ENCODE measurements at places on chromosomes 16 and 17.

DNA sequence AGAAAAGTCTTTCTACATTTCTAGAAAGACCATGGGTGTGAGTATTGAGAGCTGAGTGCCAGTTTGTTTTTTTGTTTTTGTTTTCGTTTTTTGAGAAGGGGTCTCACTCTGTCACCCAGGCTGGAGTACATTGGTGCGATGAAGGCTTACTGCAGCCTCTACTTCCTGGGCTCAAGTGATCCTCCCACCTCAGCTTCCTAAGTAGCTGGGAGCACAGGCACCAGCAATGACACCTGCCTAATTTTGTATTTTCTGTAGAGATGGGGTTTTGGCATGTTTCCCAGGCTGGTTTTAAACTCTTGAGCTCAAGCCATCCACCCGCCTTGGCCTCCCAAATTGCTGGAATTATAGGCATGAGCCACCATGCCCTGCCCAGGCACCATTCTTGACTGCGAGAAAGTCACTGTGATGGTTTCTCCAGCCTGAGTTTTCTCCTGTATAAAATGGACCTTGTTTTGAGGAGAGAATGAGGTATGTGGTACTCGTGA, 673.8 kb downstream of the MAF start:
- no peak for DNase-seq

DNA sequence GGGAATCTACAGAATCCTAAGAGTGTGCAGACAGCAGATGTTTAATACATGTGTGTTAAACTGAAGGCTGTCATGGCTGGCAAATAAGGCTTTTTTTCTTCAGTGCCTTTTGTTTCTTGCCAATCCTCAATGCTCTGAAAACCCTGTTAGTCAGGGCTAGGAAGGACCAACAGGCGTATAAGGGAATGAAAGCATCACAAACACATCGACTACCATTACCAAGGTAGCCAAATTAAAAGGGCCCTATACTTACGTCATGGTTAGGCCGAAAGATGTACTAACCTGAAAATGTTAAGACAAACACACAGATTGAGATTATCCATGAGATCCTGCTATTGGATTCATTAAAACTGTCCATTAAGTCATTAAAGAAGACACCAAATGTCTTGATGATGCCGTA, 13.1 kb downstream of the SLC16A6 start:
- no peak for DNase-seq

DNA sequence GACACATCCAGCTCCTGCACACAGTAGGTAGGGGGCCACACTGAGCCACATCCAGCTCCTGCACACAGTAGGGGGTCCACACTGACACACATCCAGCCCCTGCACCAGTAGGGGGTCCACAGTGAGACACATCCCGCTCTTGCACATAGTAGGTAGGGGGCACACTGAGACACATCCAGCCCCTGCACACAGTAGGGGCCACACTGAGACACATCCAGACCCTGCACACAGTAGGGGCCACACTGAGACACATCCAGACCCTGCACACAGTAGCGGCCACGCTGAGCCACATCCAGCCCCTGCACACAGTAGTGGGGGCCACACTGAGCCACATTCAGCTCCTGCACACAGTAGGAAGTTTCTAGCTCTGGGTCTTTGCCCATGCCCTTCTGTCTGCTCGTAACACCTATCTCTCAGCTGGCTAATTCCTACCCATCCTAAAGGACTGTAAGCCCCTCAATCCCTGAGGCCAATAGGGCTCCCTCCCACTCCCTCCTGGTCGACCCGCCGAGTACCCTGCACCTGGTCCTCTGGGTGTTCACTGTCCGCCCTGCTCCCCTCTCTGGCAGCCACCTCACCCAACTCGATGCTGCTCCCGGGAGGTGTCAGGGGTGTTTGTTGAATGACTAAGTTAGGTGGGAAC, 9.4 kb upstream of the ATP2A3 start:
- DNase-seq: no peak

DNA sequence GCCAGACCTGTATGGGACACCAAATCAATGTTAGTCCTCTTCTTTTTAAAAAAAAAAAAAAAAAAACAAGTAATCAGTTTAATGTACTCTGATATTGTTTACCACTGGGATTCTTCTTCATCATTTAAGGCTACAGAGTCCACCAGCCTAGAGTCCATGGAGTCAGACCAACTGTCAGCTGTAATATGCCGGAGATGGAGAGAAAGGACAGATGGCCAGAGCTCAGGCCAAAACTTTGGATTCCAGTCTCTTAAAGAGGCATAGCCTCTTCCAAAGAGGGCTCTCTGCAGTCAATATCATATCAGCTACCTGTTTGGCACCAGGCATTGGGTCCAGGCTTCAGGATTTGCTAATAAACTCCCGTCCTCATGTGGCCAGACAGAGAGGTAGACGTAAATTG, 469.6 kb upstream of the HSBP1 start:
- DNase-seq: no peak

- no peak for DNase-seq
These were observed 40.3 kb downstream of the CYB561 start for GRCh38 chr17:63405741-63406261.

DNA sequence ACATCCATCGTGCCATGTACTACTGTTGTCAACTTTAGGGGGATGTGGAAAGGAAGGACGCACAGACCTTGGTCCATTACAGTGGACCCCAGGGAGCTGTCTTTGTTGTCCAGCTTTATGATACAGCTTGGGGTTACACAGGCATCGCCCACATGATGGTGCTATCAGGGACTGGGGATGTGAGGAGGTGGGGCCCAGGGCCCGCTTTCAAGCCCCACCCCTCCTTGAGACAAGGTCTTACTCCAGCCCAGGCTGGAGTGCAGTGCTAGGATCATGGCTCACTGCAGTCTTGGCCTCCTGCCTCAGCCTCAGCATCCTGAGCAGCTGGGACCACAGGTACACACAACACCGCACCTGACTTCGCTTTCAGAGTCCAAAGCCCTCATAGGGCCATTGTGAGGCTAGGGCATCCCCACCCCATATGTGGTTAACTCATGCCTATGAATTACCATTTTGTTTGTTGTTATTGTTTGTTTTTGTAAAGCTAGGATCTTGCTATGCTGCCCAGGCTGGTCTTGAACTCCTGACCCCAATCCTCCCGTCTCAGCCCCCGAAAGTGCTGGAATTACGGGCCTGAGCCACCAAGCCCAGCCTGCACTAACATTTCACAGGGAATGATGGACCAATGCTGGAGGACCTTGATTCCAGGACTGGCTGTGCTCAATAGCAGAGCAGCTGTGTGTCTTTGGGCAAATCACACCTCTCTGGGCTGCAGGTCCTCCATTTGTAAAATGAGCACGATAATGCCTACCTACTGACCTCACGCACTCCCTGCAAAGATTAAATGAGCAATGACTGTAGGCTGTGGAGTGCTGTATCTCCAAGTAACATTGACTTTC, 17.2 kb downstream of the ST3GAL2 start:
- no peak for DNase-seq
